ENCODE measurements at places on chromosomes 1 and 21.
A peak's percentile ranks its signal among the peaks of the same experiment; 100 is the strongest.

- no peak for DNase-seq
Observed at GRCh38 chr1:241560146-241560848, 28.1 kb downstream of the KMO start.

DNA sequence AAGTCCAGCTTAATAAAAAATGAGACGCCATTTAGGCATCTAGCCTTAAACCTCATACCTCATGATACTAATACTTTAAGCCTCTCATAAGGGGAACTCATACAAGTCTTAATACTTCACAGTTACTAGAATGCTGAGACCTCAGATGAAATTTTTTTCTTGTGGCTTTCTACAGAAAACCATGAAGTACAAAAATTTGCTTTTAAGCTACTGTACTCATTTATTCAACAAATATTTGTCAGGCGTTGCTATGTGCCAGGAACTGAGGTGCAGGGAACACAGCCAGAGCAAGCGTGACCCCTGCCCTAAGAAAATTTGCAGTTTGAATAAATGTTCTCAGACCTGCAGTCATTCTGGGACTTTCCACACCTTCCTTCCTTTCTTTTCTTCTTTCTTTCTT is 150.6 kb downstream of the MRPL39 start:
- DNase-seq, result no peak

- DNase-seq, result no peak
Observed at GRCh38 chr1:160133990-160134770, 17.2 kb upstream of the ATP1A4 start.

- peak; percentile 89 for DNase-seq
Observed at GRCh38 chr1:207172321-207172720, 68.3 kb downstream of the C4BPA start.

DNA sequence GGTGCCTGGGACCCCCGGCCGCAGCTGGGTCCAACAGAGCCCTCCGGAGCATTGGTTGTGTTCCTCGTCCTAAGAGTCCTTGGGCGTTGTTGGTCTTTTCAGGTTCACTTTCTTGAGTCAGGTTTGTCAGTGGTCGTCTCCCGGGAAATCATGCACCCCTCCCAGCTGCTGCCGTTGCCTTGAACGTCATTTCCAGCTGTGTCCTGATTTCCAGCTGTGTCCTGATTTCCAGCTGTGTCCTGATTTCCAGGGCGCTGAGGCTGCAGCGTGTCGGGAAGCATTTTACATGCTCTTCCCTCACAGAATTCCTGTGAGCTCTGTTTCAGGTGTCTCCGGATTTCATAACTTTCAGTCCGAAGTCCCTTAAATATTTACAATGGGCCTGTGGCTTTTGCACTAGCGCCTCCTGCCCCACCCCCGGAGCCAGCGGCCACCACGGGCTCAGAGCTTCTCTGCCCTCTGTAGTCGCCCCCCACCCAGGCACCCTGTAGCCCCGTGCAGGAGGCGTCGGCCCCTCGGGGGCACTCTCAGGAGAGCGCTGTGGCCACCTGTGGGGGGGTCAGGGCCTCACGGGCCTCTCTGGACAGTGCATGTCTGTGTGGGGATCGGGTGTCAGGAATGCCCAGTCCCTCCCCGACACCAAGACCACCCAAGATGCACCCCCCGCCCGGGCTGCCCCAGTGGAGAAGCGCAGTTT is 66.7 kb downstream of the COL18A1 start:
- no peak for DNase-seq

DNA sequence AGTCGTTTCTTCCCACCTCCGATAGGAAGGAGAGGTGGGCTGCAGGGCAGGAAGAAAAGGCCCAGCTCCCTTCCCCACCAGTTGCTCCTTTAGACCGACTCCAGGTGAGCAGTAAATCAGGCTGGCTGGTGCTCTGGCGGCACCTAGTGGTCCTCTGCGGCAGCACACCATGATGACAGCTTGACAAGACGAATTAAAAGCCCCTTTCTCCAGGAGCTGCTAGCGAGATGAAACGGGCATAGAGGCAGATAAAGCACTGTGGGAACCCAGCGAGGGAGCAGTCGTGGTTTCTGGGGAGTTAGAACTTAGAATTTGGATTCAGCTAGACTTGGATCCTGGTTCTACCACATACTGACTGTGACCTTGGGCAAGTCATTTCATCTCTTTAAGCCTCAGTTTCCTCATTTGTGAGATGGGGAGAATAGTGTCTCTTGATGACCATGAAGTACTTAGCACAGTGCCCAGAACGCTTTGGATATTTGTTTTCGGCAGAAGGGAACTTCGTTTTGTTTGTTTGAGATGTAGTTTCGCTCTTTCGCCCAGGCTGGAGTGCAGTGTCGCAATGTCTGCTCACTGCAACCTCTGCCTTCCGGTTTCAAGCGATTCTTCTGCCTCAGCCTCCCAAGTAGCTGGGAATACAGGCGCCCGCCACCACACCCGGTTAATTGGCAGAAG is 21.8 kb upstream of the COL9A2 start:
- DNase-seq, result peak; percentile 90

GRCh38 chr1:41394959-41395956 is 34.0 kb downstream of the FOXO6 start:
- peak; percentile 72 for DNase-seq

All from DMS53 (cell line).